ENCODE measurements at places on chromosomes 13 and 19.

- no peaks in the 10 kb centered on the region for H3K27me3 ChIP-seq
- H3K4me3 ChIP-seq, result no peak overlapping the region
- no peaks in the 10 kb centered on the region for H3K36me3 ChIP-seq
- no peak for DNase-seq
- peaks cover 88% of the 10 kb centered on the region for H3K4me1 ChIP-seq
- peak overlapping the region; percentile 71 for H3K27ac ChIP-seq
Observed at GRCh38 chr19:5951338-5951861, 26.5 kb downstream of the RANBP3 start.

GRCh38 chr13:111330066-111330610, 9.7 kb downstream of the TEX29 start:
- no peak overlapping the region for H3K4me3 ChIP-seq
- H3K27me3 ChIP-seq, result no peaks in the 10 kb centered on the region
- no peaks in the 10 kb centered on the region for H3K4me1 ChIP-seq
- DNase-seq, result no peak

DNA sequence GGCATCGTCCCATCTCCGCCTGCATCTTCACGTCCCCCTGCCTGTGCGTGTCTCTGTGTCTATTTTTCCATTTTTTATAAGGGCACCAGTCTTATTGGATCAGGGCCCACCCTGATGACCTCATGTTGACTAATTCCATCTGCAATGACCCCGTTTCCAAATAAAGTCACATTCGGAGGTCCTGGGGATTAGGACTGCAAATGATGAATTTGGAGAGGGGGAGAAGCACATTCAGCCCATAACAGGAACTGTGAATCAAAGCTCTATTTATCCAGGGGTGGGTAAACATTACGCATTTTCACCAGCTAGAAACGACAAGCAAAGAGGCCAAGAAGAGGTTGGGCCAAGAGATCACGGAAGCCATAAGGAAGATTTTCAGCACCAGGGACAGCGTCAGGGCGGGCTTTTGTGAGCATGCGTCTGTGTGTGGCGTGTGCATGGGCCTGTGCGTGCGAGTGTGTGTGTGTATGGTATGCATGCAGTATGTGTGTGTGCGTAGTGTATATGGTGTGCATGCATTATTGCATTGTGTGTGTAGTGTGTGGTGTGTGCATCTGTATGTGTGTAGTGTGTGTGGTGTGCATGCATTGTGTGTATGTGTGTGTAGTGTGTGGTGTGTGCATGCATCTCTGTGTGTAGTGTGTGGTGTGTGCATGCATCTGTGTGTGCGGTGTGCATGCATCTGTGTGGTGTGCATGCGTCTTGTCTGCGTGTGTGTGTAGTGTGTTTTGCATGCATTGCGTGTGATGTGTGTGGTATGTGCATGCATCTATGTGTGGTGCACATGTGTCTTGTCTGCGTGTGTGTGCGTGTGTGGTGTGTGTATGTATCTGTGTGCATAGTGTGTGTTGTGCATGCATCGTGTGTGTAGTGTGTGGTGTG, 19.6 kb downstream of the CELF5 start:
- no peak overlapping the region for H3K27ac ChIP-seq
- H3K27me3 ChIP-seq, result no peaks in the 10 kb centered on the region
- no peaks in the 10 kb centered on the region for H3K4me1 ChIP-seq
- H3K4me3 ChIP-seq, result no peak overlapping the region
- no peaks in the 10 kb centered on the region for H3K36me3 ChIP-seq
- peak; percentile 57 for DNase-seq

DNA sequence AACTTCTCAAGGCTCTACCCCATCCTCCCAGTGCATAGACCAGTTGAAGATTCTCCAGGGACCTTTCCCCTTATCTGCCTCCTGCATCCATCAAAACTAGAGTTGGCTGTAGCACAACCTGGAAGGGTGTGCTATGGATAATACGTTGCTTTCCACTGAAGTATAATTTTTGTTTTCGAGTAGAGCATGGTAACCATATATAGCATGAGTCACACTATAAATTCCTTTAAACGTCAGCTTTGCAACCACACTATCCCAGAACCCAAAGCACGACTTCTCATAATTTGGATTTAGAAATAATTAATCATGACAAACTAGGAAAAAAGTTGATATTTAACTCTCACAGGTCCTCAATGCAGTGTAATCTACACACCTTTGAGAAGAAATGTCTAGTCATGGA, 138.3 kb upstream of the NBEA start:
- DNase-seq, result no peak
- H3K4me1 ChIP-seq, result no peaks in the 10 kb centered on the region
- no peak overlapping the region for H3K27ac ChIP-seq
- no peaks in the 10 kb centered on the region for H3K27me3 ChIP-seq
- H3K36me3 ChIP-seq, result no peaks in the 10 kb centered on the region
- H3K4me3 ChIP-seq, result no peak overlapping the region

DNA sequence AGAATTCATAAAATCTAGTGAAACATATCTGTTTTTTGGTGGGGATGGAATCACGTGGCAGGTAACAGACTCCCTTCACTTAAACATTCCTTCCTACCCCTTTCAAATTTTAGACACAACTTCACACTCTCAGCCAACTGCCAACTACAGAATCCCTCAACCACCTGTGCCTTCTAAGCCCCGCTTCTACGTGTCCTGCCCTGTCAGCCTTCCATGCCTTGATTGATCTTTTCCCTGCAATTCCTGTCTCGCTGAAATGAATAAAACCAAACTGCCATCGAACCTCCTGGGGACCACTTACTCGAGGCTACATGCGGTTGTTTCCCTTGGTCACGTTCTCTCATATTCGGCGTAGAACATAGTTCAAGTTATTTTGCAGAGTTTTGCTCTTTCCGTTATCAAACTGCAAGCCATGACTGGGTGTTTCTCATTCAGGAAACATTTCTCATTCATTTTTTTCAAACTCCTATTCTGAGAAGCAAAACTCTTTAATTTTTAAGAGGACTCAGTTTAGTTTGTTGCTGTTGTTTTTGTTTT, 1.1 kb downstream of the ZNF625 start:
- H3K27me3 ChIP-seq, result no peaks in the 10 kb centered on the region
- no peaks in the 10 kb centered on the region for H3K36me3 ChIP-seq
- H3K4me3 ChIP-seq, result peak overlapping the region; percentile 53
- DNase-seq, result no peak
- peaks cover 8% of the 10 kb centered on the region for H3K4me1 ChIP-seq
- H3K27ac ChIP-seq, result no peak overlapping the region

- H3K4me1 ChIP-seq, result no peaks in the 10 kb centered on the region
- no peaks in the 10 kb centered on the region for H3K36me3 ChIP-seq
- no peak overlapping the region for H3K4me3 ChIP-seq
- no peak for DNase-seq
- H3K27ac ChIP-seq, result no peak overlapping the region
Observed at GRCh38 chr13:108676620-108677019, 47.2 kb downstream of the MYO16 start.

DNA sequence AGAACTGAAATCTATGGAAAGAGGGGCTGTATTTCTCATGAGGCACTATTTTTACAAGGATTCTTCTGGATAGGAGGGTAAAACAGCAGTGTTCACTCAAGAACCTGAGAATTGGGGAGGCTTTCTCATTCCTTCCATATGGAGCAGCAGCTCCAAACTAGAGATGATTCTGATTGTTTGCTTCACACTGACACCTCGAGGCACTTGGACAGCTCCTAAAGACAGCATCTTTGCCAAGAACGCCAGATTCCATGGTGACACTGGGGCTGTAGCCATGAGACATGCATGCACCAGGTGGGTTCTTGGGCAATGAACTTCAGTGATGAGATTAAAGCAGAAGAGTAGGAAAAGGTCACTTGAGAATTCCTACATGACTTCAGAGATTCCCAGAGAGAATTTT, 361.5 kb upstream of the HTR2A start:
- DNase-seq, result no peak
- no peaks in the 10 kb centered on the region for H3K36me3 ChIP-seq
- no peak overlapping the region for H3K27ac ChIP-seq
- no peaks in the 10 kb centered on the region for H3K27me3 ChIP-seq
- H3K4me3 ChIP-seq, result no peak overlapping the region

DNA sequence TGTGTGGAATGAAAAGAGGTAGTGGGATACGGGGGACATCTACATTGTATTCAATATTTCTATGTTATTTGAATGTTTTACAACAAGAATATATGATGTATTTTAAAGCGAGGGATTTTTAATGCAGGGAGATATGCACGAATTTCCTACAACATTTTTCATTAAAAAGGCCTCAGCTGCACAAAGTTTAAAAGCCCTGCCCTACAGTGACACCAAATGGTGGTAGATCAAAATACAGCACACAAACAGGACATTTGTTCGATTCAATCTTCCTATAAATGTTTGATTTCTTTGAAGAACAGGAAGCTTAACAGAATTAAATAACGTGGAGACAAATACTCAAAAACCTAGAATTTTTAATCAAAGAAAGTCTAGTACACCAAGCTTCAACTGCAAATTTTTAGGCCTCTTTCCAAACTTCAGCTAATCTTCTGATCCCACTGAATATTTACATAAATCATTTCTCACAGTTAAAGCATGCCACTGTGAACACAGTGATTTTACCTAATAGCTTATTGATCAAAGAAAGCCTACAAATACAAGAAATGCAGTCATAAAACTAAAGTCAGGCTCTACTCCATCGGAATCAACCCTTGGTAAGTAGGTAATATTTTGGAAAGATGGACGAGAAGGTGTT, 257.2 kb downstream of the DIAPH3 start:
- no peak overlapping the region for H3K27ac ChIP-seq
- no peaks in the 10 kb centered on the region for H3K27me3 ChIP-seq
- no peak overlapping the region for H3K4me3 ChIP-seq

DNA sequence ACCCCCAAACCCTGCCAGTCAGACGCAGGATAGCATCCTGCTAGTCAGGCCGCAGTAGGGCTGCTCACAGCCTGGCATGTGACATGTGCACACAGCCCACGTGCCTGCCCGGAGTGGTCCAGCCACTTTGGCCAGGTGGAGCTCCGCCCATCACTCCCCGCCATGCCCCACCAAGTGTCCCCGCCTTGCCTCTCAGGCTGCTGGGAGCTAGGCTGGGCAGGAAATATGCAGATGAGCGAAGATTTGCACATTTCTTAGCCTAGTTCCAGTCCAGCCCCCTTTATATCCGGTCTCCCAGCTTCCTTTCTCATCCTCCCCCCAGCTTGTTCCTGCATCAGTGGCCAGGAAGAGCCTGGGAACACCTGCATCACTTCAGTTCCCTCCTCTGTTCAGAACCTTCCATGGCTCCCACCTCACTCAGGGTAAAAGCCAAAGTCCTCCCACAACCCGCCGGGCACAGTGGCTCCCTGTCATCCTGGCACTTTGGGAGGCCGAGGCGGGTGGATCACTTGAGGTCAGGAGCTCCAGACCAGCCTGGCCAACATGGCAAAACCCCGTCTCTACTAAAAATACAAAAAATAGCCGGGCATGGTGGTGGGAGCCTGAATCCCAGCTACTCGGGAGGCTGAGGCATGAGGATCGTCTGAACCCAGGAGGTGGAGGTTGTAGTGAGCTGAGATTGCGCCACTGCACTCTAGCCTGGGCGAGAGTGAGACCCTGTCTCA, 2.3 kb upstream of the DOCK6 start:
- H3K27me3 ChIP-seq, result peaks cover 14% of the 10 kb centered on the region
- H3K27ac ChIP-seq, result no peak overlapping the region
- no peak for DNase-seq
- H3K4me1 ChIP-seq, result no peaks in the 10 kb centered on the region
- no peaks in the 10 kb centered on the region for H3K36me3 ChIP-seq
- no peak overlapping the region for H3K4me3 ChIP-seq

Measured in naive thymus-derived CD4-positive, alpha-beta T cell (primary cell).